IPS DF 19.7 (cell line): ENCODE measurements at places on chromosomes 5 and 9.

DNA sequence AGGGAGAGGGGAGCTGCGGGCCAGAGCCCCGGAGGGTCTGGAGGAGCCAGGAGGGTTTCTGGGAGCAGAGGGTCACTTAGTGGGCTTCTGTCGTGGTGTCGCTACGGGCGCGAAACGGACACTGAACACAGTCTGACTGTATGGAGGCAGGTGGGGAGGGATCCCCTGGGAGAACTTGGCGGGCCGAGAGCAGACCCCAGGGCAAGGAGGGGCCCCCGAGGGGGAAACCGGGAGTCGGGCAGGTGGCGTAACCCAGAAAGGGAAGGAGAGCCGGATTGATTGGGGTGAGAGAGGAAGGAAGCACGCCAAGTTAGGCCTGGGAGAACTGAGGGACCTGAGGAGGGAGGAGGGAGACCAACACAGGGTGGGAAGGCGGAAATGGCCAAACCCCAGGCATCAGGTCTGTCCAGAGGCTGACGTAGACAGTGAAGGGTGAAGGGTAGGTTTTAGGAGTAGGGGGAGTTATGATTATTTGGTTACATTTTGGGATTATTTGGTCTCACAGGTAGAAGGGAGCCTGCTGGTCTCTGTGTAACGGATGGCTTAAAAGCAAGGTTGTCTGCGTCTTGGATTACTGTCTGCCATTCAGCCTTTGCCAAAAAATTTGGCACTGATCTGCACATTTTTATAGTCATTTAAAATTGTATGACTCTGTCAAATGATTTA lies 3.3 kb upstream of the MSMP start:
- DNase-seq = no peak

GRCh38 chr9:132356324-132356924 lies 1.6 kb upstream of the SETX start:
- DNase-seq = no peak

- no peak for DNase-seq
Measured at GRCh38 chr5:178732281-178732680, 1.8 kb upstream of the ZNF354A start.

- no peak for DNase-seq
Measured at GRCh38 chr5:98130261-98131035, 643.0 kb upstream of the RGMB start.

GRCh38 chr5:100667161-100667630 lies 132.0 kb downstream of the FAM174A start:
- no peak for DNase-seq

- no peak for DNase-seq
Measured at GRCh38 chr5:150213530-150213929, 23.7 kb downstream of the SLC6A7 start.

GRCh38 chr5:148780711-148781110 lies 45.7 kb upstream of the ADRB2 start:
- no peak for DNase-seq

DNA sequence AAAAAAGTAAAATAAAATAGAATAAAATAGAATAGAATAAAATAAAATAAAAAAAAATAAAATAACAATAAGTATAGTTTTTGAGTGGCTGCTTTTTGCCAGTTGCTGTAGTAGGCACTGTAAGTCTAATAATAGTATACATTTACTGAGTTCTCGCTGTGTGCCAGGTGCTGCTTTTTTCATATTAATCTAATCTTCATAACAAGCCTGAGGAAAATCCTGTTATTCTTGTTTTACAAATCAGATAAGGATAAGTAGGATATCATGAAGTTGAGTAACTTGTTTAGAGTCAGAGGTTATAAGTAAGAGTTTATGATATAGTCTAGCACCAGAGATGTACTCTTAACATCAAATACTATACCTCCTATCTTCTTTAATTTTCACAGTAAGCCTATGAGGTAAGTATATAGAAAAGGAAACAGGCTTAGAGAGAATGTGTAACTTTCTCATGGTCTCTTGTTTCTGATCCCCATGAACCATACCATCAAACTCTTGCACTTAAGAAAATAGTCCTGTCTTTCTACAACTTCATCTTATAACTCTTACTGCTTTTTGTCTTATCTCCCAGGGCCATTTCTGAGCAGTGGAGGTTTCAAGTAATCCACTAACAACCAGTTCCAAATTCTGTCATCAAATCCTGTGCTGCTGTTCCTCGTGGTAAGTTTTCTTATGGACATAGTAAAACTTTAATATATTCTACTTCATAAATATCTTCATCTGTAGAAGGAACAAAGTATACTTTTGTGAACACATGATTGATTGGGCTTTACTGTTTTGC lies 18.7 kb downstream of the RMI1 start:
- DNase-seq = no peak

GRCh38 chr5:20604992-20605391 lies 617.0 kb upstream of the CDH18 start:
- no peak for DNase-seq

GRCh38 chr5:50653946-50654345 lies 12.5 kb upstream of the PARP8 start:
- no peak for DNase-seq

- DNase-seq = no peak
Measured at GRCh38 chr9:89916001-89916597, 311.3 kb downstream of the GADD45G start.

DNA sequence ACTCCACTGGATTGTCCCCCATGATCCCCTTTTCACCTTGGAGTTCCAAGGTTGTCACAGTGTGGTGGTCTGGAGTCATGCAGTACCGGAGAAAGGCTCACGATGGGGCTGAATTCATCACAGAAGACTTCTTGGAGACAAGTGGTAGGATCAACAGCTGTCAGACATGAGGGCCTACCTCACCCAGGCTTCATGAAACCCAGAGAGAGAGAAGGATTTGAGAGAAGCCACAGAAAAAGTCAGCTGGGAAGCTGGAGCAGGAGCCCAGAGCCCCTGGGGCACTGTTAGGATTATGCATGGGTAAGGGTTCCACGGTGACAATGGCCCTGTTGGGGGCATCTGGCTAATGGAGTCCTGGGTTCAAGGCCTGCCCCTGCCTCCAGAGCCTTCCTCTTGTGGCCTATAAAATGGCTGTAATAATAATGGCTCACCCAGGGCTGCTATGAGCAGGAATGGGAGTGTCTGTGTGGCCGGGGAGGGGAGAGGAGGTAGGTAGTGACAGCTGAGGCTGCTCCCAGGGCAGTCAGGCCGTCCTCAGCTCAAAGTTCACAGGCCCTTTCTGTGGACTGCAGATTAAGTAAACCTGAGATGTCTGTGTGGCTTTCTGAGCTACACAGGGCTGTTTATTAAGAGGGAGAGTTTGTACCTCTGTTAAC lies 910 bp downstream of the TRIM14 start:
- DNase-seq = no peak

- DNase-seq = no peak
Measured at GRCh38 chr5:37490120-37490810, 111.1 kb downstream of the WDR70 start.

DNA sequence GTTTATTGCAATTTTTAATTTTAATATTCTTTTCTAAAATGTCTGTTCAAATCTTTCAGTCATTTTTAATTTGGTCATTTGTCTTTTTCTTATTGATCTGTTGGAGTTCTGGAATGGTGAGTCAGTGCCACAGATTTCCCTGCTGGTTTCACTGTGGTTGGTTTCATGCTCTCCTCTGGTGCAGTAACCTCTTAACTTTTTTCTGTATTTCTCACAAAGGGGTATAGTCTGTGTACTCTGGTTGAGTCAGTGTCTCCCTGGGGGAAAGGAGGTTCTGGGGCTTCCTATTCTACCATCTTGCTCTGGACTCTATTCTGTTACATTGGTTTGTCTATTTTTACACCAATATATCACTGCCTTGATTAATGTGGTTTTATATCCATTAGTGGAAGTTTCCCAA lies 178.8 kb downstream of the CSNK1G3 start:
- no peak for DNase-seq

DNA sequence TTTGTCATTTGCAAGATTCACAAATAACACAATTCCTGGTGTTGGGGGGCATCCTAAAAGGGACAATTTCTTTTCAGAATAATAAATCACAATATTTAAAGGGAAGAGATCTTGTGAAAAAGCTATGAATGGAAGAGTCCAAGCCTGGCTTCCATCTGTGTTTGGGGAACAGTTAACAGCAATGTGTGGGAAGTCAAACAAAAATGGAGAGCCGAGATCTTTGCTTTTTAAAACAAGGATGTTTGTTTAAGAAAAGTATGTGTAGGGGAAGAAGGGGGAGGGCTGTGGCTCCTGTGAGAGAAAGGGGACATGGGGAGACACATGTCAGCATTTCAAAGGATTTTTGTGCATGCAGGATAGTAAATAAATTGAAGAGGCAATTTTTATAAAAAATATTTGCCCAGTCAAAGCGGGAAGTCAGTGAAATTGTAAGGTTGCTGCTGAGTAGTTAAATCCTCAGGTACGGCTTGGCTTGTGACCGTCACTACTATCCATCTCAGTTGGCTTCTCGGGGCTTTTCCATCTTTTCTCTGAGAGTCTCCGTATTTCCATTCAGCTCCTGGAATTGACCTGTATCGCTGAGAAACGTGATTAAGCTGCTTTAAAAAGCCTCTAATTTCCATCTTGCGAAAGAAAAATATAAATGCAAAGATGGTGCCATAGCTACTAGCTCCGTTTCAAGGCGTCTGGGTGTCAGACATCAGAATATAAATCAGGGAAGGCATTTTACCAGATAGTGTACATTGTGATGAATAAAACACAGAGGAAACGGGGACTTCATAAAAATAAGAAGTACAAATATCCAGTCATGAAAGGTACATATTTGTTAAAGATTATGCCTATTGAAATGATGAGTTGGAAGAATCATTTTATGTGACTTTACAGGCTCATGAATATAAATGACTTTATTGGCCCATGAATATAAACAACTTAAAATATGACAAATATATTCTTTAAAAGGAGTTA lies 52.9 kb upstream of the VCAN start:
- no peak for DNase-seq

GRCh38 chr5:152437866-152438265 lies 32.8 kb upstream of the NMUR2 start:
- DNase-seq = peak; percentile 54

DNA sequence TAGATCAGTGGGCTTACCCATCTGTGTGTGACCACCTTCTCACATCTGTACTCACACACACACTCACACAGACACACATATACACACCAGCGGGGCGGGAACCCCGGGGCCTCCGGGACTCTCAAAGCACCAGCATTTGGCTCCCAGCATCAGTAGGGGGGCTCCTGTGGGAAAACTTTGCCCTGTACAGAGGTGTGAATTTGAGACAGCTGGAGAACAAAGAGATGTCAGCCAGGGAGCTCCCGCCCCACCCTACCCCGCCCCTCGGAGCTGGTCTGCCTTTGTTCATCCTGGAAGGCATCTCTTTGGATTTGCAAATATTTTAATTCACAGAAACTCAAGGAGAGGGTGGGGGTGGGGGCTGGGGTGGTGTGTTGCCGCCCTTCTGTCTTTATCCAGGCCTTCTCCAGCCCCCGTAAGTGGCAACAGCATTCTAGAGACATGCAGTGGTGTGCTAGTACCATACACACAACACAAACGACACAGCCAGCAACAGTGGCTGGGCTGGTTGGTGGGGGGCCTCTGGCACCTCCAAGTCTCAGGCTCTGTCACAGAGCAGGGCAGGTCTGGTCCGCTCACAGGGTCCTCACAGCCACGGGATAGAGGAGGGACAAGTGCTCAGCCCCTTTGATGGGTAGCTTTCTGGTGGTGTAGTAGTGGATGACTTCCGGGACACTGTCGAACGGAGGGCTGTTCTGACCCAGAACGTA lies 15.5 kb upstream of the SLC25A51 start:
- DNase-seq = no peak

- no peak for DNase-seq
Measured at GRCh38 chr5:160702934-160703333, 149.1 kb downstream of the ATP10B start.

DNA sequence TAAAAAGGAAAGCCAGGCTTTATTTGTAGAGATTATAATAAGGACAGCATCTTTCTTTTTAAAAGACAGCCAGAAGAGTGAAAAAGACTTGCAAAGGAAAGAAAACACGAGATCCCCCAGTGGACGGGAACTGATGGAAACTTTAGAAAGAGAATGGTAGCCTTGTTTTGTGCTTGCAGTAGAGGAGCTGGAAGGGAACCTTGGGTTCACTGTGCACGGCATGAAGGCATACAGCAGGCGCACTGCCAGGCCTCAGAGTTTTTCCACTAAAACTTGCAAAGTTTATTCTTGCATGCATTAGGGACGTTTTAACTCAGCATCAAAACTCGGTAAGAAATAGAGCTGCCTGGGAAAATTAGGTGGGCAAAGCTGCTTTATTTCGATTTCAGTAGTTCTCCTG lies 248.6 kb downstream of the IRX1 start:
- no peak for DNase-seq

DNA sequence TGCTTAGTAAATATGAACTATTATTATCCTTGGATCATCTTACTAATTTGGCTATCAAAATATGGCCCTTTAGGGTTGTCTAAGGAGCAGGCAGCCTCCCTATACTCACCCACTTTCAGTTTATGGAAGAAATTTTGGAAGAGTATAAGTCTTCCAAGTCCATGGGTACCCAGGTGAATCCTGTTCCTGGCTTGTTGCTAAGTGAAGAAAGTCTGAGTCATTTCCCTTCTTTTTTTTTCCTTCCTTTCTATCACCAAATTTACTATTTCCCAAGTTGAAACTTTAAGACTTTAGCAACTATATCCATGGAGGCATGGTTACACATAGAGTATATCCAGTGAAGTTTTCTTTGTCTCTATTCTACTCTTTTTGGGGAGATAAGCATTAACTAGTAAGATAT lies 184.0 kb upstream of the ACTBL2 start:
- no peak for DNase-seq
